Globus pallidus (tissue), 1 donor: ENCODE measurements at places on chromosomes 5 and 9.

GRCh38 chr9:69946800-69947437 is 96.7 kb upstream of the MAMDC2 start:
- DNase-seq, result no peak

DNA sequence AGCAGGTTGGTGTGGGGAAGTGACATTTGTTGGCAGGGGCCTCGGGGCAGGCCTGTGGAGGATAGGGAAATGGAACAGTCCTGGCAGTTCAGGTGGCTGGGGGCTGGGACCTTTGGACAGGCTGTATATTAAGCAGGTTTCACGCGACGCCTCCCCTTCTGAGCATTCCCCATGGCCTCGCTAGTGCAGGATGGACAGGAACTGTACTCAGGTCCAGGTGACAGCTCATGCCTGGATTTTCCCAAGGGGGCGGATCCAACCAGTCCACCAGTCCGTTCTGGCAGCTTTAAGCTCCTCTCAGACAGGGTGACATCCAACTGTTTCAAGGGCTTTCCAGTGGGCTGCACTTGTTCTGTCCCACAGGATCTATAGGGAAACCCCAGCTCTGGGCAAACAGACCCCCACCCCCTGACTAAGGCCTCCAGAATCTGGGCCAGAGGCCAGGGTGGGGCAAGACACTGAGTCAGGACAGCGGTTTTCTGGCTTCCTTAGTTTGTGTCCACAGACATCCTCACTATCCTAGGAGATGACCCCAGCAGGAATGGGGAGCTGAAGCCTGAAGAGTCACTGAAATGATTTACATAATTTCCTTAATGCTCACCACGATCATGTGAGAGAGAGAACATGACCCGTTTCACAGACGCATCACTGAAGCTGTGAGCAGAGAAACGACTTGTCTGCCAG is 20.9 kb downstream of the CSF2 start:
- no peak for DNase-seq

GRCh38 chr5:132667761-132668705 is 5.8 kb upstream of the IL4 start:
- DNase-seq, result no peak

- DNase-seq, result peak; percentile 49
Observed at GRCh38 chr5:56481428-56482357, 248.6 kb upstream of the ANKRD55 start.

DNA sequence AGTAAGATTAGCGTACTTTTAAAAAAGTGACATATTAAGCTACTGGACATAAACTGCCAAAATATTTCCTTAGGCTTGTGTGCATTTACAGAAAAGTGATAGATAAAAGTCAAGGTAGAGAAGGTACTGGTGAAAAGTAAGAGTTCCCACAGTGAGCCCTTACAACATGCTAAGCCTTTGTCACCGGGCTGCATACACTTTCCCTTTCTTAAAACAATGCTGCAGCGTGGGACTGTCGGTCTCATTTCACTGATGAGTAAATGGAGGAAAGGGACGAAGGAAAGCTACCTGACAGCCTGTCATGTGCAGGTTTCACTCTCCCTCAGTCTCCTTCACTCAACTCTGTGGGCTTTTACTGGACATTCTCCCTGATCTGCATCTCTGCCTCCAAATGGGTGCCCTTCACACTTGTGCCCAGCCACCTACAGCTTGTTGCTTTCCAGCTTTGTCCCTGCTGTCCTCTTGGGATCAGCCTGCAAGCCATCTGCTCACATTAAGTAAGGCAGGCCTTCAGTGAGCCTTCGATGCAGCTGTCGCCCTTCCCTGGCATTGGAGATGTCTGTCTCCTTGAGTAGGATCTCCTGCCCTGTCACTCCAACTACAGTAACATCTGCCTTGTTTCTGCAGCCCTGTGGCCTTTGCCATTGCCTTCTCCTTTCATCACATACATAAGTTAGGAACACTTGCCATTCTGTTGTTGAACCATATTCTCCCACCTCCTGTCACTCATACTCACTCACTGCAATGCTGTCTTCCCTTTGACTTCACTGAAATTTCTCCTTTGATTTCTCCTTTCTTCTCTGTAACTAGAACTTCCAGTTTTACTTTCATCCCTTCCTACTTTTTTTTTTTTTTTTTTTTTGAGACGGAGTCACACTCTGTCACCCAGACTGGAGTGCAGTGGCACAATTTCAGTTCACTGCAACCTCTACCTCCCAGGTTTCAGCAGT is 9.3 kb upstream of the ROPN1L start:
- DNase-seq, result no peak

- DNase-seq, result no peak
Observed at GRCh38 chr9:114156657-114157421, 1.5 kb downstream of the COL27A1 start.

DNA sequence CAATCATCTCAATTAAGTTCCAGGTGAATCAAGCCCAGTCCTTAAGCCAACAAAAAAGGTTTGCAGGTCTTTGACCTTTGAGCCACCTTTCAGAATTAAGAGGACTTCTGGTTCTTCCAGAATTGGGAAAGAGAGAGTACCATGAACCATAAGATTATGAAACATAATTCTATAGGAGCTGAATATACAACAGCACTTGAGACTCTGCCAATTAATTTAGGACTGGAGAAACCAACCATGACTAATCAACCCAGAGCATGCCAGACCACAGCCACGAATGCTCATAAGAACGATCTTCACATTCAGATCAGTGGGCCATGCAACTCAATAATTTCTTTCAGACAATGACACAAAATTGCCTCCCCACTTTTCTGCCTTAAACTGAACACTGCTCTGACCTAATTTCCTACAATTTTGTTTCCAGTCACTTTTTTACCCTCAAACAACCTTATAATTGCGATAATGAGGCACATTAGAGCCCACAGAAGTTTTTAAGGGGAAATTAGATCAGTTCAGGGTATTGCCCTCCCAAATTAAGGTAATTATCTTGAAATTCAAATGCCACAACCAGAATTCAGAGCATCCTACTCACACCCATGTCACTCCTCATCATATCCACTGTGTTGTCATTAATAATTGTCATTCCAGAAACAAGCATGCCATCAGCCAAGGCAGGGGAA is 213.4 kb downstream of the ATPSCKMT start:
- no peak for DNase-seq

- DNase-seq, result no peak
Observed at GRCh38 chr9:36976371-36977030, 57.6 kb downstream of the PAX5 start.

- no peak for DNase-seq
Observed at GRCh38 chr5:75701856-75702255, 15.4 kb downstream of the POC5 start.

DNA sequence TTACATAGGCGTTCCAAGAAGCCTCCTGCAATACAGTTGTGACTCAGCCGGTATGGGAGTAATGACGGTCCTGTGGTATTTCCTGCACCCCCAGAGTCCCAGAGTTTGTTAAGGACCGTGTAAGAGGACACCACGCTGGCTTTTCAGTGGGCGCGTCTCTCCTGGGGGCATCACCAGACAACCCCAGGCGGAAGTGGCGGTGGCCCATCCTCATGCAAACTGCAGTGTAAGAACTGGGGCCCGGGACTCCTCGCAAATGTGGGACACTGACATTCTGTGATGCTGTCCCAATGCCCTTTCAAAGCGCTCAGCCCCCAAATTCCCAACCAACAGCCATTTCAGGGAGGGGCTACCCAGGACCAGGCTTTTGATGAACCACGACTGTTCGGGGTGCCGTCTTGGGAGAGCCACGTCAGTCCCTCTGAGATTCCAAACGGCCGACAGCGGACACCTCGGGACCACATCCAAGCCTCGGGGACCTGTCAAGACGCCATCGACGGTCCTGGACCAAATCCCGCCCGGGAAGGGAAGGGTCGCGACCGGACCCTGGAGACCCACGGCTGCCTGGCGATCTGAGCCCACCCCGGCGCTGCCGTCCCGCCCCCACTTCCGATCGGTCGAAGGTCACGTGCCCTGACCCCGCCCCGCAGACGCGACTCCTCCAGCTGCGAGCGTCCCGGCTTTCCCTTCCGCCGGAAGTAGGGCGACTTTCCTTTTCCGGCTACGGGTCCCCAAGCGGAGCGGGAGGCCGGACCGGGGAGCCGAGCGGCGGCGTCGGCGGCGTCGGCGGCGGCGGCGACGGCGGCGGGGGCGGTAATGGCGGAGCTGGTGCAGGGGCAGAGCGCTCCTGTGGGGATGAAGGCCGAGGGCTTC is at the start of gene FUBP3:
TSS of gene FUBP3 (plus strand) at position 713 of the 873 bp plus-strand sequence. CDS start at position 817, 104 bp downstream.
- DNase-seq, result peak; percentile 90

GRCh38 chr5:34003941-34004340 is 3.9 kb downstream of the AMACR start:
- DNase-seq, result no peak

DNA sequence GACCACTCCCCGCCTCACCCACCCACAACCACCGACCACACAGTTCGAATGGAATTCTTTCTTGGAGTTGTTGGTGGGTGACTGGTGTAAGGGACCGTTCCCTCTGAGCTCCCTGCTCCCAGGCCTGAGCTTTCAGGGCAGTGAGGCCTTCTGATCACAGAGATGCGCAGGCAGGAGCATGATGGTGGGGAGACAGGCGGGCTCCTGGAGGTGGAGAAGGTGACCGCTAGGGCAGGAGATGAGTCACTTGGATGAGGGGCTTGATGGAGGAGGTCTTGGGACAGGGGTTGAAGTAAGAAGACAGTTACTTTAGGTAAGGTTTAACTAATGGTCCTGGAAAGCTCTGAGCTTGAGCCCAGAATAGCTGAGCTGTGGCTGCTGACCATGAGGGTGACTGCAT is 88.5 kb downstream of the HSPA4 start:
- DNase-seq, result no peak

GRCh38 chr5:39360471-39361111 is 3.7 kb downstream of the C9 start:
- DNase-seq, result no peak

- DNase-seq, result no peak
Observed at GRCh38 chr5:60856066-60856465, 12.0 kb upstream of the ELOVL7 start.

- DNase-seq, result no peak
Observed at GRCh38 chr5:83846624-83847350, 126.1 kb upstream of the HAPLN1 start.

DNA sequence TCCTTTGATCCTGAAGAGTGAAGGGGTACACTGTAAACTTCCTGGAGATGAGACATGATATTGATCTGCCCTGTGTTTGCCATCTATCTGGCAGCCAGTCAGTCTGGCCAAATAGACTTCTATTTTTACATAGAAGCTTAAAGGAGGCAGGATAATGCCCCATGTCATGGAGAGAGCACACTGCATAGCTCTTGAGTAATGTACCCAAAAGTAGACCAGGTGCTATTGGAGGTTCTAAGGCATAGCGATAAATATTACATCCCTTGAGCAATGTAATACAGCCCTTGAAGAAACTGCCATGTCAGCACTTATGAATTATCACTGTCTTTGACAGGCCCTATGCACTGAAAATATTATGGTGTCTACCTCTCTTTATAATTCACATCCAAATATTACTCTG is 131.8 kb downstream of the GHR start:
- DNase-seq, result no peak

GRCh38 chr9:102587281-102587680 is 407.9 kb upstream of the CYLC2 start:
- DNase-seq, result no peak
